ENCODE measurements at places on chromosomes 1 and 21. TPM values are rescaled to one million over a fixed set of nuclear protein-coding genes. Genes with fewer than 3 reads are reported as not detected.

DNA sequence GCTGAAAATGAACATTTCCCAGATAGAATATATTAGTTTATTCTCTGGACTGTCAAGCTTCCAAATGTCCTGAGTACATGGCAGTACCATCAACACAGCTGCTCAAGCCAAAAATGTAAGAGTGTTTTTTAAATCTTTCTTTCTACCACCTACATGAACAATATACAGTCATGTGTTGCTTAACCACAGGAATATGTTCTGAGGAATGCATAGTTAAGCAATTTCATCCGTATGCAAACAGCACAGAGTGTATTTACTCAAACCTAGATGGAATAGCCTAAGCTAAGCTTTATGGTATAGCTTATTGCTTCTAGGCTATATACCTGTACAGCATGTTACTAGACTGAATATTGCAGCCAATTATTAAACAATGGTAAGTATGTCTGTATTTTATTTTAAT, 561.9 kb upstream of the ADGRL4 start:
- no peak for DNase-seq
- no peak overlapping the region for H3K27ac ChIP-seq
- no peak overlapping the region for H3K4me3 ChIP-seq
- no peaks in the 10 kb centered on the region for H3K36me3 ChIP-seq
- no peaks in the 10 kb centered on the region for H3K27me3 ChIP-seq
- H3K4me1 ChIP-seq, result no peaks in the 10 kb centered on the region

DNA sequence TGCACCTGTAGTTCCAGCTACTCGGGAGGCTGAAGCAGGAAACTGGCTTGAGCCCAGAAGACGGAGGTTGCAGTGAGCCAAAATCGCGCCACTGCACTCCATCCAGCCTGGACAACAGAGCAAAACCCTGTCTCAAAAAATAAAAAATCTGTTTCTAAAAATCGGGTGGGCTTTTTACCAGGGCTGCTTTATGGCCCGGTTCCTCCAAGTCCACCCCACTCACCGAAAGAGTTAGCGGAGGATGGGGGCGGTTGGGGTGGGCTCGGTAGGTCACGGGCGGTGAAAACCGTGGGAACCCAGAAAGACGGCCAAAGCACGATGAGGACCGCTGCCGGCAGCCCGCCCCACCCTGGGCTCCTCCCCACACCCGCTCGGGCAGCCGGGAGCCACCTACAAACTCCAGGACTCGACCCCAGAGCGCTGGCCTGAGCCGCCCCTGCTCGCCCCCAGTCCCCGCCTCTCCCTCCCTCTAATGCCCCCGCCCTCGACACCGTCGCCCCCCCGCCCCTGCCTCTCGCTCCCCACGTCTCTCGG, 846 bp upstream of the PER3 start:
- peak overlapping the region; percentile 80 for H3K27ac ChIP-seq
- H3K4me1 ChIP-seq, result peaks cover 26% of the 10 kb centered on the region
- DNase-seq, result peak; percentile 50
- H3K27me3 ChIP-seq, result no peaks in the 10 kb centered on the region
- no peaks in the 10 kb centered on the region for H3K36me3 ChIP-seq

DNA sequence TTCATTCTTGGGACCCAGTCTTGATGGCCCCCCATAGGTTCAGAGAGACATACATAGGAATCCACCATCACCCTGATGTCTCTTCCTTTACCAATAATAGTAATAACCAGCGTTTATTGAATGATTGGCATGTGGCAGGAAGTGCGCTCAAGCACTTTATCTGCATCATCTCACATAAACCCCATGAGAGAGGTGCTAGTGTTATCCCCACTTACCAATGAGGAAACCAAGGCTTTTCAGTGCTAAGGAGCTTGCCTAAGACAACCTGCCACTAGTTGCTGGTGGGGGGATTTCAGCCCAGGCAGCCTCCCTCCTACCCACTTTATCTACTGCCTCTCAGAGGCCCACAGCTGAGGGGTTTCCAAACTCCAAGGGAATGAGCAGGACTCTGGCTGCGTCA, 7.7 kb downstream of the LGR6 start:
- H3K4me3 ChIP-seq, result no peak overlapping the region
- H3K27ac ChIP-seq, result no peak overlapping the region
- no peaks in the 10 kb centered on the region for H3K36me3 ChIP-seq

Gene PLEKHN1
- total RNA-seq, result 0.83 TPM

Gene PTCH2
- total RNA-seq, result 1.2 TPM

DNA sequence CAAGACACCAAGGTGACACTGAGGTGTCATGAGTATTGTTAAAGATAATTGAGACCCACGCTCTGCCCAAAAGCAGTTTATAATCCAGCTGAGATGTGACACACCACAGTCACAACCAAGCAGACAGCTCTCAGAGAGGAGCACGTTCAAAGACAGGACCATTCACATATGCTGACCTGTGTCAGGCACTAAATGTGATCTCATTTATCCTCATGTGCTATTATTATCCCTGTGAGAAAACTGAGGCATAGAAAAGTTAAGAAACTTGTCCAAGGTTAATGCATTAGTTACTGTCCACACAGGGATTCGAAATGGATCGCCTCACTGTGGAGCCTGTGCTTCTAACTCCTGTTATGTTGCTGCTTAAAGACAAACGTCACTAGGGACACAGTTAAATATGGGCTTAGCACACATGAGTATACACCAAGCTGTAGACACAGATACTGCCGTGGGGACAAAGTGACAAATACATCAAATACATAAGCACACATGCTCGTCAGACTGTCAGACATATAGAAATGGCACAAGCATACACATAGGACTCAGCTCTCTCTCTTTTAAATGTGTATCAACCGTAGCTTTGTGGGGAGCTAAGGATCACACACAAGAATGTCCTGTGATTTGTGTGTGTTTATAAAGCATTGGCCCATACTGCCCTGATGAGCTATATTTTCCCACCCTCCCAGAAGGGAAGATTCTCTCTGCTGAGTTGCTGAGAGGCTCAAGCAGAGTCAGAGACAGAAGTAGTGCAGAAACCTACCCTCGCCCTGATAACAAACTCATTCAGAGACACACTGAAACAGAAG, 3.5 kb upstream of the IGSF8 start:
- no peak for DNase-seq
- H3K27me3 ChIP-seq, result no peaks in the 10 kb centered on the region
- H3K4me3 ChIP-seq, result no peak overlapping the region
- H3K36me3 ChIP-seq, result no peaks in the 10 kb centered on the region
- peaks cover 4% of the 10 kb centered on the region for H3K4me1 ChIP-seq
- H3K27ac ChIP-seq, result peak overlapping the region; percentile 34
